ENCODE measurements at places on chromosomes 11 and 22. TPM values are rescaled to one million over a fixed set of nuclear protein-coding genes. Genes with fewer than 3 reads are reported as not detected.

The KRTAP5-11 gene
- not detected for polyA plus RNA-seq

The MYO7A gene
- polyA plus RNA-seq, result 0.22 TPM

The PGA5 gene
- polyA plus RNA-seq, result not detected

The NLRX1 gene
- polyA plus RNA-seq, result 6.5 TPM

The APOA5 gene
- not detected for polyA plus RNA-seq

The CCDC87 gene
- polyA plus RNA-seq, result 0.13 TPM

The LARGE1 gene
- polyA plus RNA-seq, result 3.7 TPM

The CAVIN3 gene
- 165 TPM for polyA plus RNA-seq

The SLC43A1 gene
- 5.4 TPM for polyA plus RNA-seq

The TRMU gene
- 45.0 TPM for polyA plus RNA-seq

- no peak for DNase-seq
Observed at GRCh38 chr22:23066200-23067022, 3.9 kb upstream of the GNAZ start.

- DNase-seq, result no peak
Observed at GRCh38 chr11:66332371-66333219, 3.6 kb downstream of the RIN1 start.

- peak; percentile 53 for DNase-seq
Observed at GRCh38 chr11:103488031-103488461, 378.8 kb downstream of the DYNC2H1 start.

DNA sequence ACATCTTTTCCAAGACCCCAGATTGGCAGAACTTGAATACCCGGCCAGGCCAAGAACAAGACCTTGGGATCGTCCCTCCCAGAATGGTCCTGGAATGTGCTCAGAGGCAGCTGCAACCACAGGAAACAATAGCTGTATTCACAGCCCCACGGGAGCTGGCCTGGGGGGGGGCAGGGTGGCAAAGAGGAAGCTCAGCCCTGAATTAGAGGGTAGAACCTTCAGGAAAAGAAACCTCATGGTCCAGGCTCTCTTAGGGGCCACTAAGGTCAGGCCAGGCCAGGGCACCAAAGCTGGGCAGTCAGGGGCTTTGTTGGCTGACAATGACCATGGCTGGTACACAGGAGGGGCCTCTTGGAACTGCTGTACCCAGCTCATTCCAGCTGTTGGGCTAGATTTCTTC lies 17.3 kb downstream of the RPL27A start:
- no peak for DNase-seq

DNA sequence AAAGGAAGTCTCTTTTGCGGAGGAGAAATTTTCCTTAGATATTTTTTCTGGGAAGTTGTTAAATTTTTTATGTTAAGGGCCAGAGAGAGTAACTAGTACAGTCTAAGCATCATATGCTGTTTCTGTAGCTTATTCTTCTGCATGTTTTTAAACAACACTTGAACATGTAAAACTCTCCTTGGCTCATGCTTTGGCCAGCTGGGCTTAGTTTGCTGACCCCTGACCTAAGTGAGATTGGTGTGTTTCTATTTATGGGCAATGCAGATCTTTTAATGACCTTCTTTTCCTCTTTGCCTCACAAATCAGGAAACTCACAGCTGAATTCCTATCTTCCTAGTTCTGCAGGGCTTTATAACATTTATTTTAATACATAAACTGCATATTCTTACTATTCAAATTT lies 942.5 kb downstream of the OPCML start:
- no peak for DNase-seq

DNA sequence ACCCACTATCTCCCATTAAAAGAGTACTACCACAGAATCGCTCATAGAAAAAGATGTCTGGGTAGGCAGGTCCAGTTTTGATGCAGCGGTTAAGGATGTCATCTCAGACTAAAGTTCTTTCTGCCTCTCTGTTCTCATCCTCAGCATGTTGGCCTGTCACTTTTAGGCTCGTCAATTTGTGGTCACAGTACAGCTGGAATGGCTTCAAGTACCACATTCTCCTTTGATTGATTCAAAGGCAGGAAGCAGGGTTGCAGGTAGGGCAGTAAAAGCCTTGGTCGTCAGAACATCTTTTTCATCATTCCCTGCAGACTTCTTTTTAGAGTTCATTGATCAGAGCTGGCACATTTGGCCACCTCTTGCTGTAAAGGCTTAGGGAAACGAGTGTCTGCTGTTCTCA lies 28.7 kb downstream of the SDHD start:
- DNase-seq, result no peak

GRCh38 chr11:36002196-36002595 lies 58.3 kb downstream of the LDLRAD3 start:
- no peak for DNase-seq

- DNase-seq, result peak; percentile 32
Observed at GRCh38 chr11:13119941-13120520, 110.9 kb downstream of the RASSF10 start.

GRCh38 chr11:95827696-95828095 lies 37.4 kb downstream of the CEP57 start:
- no peak for DNase-seq

GRCh38 chr11:46895821-46896220 lies 22.5 kb downstream of the LRP4 start:
- DNase-seq, result no peak

- DNase-seq, result no peak
Observed at GRCh38 chr22:20112623-20113511, 3.0 kb upstream of the RANBP1 start.

DNA sequence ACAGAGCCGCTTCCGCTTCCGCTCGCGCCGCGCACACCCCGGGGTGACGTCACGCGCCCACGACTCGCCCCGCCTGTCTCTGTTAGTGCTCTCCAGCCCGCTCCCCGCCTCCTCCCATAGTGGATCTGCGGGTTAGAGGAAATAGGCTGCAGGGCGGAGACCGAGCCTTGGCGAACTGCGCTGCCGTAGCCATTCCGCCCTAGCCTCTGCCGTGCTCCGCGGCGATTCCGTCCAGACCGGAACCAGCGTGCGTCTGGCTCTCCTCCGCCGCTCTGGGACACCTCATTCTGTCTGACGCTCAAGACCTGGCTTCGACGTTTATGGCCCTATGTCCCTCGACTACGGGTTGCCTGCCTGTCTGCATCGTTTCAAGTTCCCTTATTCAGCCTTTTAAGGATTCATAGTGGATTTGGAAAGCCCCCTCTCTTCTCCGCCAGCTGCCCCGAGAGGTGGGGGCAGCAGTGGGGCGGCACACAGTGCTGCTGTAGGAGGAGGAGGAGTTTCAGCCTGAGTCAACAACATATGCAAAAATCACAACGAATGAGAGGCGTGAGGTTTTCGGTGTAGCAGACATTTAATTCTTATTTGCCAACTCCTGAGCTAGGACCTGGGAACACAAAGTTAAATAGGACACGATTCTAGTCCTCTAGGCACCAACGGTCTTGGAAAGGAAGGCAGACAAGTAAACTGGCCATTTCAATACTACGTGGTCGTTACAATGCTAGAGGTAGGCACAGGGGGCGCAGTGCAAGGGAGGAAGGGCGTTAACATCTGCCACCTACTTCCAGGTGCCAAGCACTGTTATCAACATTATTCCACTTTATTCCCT lies at the start of gene TAF10:
TSS of gene TAF10 (minus strand) at position 4 of the 829 bp plus-strand sequence. CDS start 27 bp downstream, outside the sequence.
- peak; percentile 82 for DNase-seq

DNA sequence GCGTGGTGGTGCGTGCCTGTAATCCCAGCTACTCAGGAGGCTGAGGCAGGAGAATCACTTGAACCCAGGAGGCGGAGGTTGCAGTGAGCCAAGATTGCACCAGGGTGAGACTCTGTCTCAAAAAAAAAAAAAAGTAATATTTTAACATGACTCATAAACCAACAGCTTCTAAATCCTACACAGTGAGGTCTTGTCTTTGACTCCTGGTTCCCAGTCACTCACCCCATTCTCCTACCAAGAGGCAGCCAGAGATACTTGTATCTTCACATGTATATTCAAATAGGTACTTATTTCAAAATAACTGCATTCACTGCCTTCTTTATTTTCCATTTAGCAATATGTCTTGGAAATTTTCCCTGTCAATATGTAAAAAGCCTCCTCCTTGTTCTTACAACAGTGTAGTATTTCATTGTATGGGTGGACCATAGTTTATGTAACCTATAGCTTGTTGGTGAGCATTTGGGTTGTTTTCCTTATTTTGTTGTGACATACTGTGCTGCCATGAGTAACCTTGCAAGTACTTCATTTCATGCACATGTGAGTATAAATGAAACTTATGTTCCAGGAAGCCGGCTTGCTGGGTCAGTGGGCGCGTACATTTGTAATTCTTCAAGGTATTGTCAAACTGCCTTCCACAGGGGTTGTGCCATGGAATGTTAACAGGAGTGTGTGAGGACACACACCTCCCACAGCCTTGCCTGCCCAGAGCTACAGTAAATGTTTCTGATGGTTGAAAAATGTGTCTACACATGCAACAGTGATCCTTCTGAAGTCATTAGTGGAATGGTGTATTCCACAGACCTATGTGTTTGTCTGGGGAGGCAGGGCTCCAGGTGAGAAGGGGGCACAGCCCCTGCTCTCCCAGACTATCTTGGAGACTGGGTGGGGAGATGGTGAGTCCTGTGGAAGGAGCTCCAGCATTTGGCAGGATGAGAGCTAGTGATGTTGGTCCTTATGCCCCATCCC lies 47.9 kb downstream of the OSBP2 start:
- peak; percentile 18 for DNase-seq

All from foreskin keratinocyte (primary cell).